ENCODE measurements at places on chromosomes 1 and 21.
A peak's percentile ranks its signal among the peaks of the same experiment; 100 is the strongest.

DNA sequence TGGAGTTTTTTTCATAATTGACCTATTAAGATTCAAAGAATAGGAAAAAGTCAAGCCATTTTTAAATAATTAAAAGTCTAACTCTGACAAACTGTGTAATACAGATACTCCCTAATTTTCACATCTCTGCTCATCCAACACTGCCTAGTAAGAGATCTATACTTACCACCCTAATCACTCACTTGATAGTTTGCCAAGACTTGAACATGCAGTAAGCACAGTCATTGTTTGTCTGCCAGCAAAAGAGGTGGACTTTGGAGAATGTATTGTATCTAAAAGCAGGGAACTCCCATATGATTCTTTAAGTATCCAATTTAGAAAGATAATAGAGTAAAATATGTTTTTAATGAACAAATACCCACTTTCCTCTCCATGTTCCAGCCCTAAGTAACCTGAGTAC lies 15.5 kb downstream of the TMEM59 start:
- no peak for DNase-seq

DNA sequence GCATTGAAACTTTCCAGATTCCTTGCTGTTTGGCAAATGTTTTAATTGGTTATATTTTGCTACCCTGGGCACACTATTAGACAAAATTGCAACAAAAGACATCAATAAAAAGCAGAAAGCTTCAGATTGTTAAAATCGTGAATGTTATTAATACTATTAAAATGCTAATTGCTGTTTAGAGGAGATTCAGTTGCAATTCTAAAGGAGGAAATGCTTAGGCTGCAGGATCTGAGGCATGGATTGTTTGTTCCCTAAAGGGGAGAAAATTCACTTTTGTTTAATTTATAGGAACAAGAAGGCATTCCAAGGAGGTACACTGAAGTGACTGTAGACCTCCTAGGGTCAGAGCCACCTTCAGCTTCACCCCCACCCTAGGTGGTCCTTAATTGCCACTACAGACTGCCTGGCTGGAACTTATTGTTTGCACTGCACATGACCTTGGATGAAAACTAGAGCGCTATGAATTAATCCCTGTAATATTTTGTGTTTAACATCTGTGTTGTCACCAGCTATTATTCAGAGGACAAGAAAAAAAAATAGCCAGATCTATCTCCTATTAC lies 1266.9 kb upstream of the ADGRL2 start:
- DNase-seq: peak; percentile 18

DNA sequence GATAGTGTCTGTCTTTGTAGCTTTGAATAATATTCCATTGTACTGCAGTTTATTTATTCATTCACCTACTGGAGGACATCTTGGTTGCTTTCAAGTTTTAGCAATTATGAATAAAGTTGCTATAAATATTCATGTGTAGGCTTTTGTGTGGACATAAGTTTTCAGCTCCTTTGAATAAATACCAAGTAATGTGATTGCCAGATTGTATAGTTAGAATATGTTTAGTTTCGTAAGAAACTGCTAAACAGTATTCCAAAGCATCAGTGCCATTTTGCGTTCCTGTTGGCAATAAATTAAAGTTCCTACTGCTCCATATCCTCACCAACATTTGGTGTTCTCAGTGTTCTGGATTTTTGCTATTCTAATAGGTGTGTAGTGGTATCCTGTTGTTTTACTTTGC lies 311.7 kb upstream of the FMN2 start:
- DNase-seq: no peak

GRCh38 chr1:34663031-34663430 lies 91.8 kb upstream of the GJB5 start:
- DNase-seq: no peak

DNA sequence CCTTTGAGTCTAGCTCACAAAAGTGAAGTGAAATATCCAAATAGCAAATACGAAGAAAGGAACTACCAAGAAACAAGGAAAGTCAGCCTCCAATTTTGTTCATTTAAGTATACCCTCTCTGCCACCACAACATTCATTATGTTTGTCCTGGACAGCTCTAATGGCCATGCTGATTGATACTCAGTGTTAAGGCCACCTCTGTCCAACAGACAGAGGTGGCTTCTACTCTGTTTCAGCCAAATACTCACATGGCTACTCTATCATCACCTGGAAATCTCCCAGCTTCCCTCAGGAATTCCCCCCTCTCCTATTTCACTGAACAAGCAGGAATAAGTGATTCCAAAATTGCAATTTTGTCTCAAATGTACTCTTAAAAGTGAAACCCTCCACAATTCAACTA lies 10.7 kb downstream of the APP start:
- DNase-seq: no peak

GRCh38 chr21:32371913-32372314 lies 20.9 kb downstream of the URB1 start:
- no peak for DNase-seq

DNA sequence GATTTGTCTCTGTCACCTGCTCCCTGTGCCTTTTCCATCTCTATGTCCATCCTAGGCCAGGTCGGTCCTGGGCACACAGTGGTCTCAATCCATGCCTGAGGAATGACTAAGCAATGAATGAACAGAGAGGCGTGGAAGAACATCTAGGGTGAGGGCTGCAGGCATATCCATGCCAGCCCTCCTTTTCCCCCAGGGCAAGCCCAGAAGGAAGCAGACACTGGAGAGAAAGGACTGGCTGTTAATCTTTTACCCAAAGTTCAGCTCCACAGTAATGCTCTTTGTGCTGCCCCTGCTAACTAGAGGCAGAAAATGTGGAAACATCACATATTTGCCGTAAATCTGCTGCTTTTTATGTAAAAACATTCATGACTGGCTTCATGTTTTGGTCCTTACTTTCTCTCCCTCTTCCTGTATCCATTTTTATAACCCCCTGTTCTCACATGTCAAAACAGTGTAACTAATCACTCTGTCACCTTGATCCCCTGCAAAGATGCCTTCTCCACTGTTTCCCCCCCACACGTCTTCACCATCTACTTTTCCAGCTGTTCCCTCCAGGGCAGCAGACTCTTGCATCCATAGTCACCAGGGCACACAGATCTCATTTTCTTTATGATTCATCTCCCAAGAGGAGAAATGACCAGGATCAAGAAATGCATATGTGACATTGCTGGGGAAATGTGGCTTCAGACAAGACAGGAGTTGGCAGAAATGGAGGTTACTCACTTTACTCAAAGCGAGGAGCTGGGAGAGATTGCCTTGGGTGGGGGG lies 166.4 kb upstream of the PROX1 start:
- peak; percentile 95 for DNase-seq

- DNase-seq: peak; percentile 20
Observed at GRCh38 chr1:156502894-156503697, 2.5 kb upstream of the MEF2D start.

DNA sequence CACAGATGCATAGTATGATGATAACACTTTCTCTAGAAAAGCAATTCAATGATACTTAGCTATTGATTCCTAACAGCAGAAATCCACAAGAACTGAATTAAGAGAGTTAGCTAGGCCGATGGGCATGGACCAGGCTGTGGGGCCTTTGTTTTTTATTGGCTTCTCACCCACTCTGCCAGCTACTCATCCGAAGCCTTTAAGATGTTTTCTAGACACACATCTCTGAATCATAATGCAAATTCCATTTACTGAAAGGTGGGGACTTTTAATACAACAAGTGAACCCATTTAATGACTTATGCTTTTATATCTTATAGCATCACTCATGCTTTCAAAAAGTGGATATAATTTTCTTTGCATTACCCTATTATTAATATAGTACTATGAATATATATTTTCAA lies 170.2 kb downstream of the RUNX1 start:
- no peak for DNase-seq

DNA sequence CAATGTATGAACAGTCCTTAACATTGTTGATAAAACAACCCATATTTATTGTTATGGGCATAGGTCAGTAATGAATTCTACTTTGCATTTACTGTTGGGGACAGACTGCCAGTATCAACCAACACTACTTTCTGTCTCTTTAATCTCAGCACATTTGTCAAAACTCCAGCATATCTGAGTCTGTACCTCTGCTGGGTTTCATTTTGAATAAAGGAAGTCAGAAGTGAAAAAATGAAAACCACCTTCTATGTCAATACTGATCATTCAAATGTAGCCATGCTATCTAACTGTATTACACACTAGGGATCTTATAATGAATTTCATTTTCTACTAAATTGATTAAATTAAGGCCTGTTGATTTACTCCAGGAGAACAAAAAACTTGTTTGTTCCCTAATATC lies 24.2 kb upstream of the CXADR start:
- no peak for DNase-seq

DNA sequence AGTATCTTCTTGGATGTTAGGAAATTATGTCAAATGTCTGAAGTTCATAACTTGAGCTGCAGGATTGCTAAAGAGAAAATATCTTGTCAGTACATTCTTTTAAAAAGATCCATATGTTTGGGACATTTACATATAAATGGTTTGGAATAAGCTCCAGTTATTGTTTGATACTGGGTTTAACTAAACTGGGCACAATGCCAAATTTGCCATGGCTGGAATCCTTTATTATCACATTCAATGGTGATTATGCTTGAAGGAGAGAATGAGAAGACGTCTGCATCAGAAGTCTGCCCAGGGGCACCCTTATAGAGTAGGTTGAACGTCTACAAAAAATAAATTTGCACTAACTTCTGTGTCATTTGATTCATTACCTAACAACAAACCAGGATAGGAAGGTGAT lies 652.5 kb downstream of the AMY1C start:
- DNase-seq: no peak

- no peak for DNase-seq
Observed at GRCh38 chr21:36849461-36850105, 116.9 kb downstream of the HLCS start.

DNA sequence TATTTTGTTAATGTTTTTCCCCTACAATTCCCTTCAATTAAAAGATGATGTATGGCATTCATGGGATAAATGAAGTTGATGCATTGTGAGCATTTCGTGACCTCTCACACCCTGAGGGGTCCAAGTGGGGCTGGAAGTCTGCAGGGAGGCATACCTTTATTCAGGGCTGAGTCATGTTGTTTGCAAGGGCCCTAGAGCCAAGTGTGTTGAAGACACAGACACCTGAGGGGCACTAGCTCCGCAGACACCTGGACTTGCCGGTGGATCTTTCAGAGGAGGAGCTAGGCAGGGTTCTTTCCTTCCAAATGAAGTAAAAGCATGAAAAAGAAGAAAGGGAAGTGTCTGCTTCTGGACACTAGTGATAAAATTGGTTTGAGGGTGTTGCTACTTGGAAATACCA lies 57.0 kb upstream of the RGS7 start:
- no peak for DNase-seq

GRCh38 chr1:230743899-230744298 lies 3.3 kb upstream of the CAPN9 start:
- no peak for DNase-seq

DNA sequence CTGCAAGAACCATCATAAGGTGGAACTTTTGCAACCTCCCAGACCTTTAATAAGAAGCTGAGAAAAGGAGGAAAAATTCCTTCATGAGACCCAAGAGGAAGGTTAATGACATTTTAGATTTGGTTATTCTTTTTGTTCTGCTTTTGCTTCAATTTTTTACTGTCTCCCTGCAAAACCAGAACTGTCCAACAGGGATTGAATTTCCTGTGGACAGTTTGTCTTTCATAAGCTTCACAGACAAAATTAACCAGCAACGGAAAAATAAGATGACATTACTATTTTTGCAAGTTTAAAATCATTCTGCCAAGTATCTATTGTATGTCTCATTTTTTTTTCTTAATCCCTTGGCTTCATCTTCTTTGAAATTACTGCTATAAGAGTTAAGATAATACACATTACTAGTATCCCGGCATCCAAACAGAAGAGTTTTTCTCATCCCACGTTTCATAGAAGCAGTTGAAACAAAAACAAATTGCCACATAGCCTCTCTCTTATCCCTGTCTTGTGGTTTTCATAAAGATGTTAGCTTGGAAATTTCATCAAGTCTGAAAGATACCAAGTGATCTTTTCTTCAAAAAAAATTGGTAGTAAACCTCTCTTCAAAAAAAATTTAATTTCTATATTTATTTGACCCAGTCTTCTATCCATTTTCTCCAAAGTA lies 465.3 kb upstream of the PTBP2 start:
- DNase-seq: no peak

DNA sequence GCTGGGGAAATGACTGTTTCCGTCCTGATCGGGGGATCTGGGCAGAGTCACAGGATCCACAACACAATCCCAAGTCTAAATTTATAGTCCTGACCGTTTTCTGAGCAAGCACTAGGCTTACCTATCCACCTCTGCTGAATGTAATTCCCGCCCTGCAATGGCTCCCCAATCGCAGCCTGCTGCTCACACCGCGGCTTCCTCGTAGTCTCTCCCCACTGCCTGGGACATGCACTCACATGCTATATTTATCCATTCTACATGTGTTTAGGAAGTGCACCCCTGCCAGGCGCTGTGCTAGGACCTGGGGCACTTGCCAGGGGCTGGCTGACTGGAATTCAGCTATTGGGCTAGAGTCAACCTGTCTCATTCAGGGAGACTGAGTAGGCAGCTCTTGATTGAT lies 246.6 kb upstream of the CSF3R start:
- no peak for DNase-seq

GRCh38 chr21:46099476-46099875 lies 1.6 kb downstream of the COL6A2 start:
- DNase-seq: no peak

DNA sequence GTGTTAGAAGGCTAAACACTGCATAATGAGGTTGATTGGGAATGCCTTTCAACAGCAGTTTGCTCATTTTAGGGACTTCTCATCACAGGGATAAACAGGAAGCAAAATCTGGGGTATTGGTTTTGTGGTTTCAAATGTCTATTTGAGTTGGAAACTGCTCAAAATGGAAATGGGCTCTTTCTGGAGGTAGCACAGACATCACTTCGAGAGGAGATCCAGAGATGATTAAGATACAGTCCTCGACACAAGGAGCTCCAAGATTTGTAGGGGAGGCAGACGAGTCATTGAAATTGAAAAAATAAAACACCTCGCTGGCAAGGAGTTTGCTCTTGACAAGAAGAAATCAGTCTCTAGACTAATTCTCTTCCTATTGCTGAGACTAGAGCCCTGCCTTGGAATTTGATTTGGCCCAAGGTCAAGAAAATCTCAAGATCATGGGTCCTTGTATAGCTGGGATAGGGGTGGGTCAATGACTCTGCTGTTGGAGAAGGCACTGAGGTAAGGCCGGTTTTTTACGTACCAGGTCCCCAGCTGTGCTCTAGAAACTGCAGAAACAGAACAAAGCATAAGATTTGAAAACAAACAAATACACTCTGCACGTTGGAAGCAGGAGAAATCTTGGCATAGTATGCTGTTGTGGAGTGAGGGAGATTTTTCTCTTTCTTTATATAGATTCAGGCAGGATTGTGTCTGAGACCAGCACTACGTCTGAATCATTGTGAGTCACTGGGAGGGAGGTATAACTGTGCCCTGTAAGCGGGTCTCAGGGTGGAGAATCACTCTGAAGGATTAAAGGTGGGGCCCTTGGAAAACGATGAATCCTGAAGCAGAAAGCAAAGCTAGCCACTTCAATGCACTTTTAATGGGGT lies 17.7 kb upstream of the KLHDC8A start:
- no peak for DNase-seq

DNA sequence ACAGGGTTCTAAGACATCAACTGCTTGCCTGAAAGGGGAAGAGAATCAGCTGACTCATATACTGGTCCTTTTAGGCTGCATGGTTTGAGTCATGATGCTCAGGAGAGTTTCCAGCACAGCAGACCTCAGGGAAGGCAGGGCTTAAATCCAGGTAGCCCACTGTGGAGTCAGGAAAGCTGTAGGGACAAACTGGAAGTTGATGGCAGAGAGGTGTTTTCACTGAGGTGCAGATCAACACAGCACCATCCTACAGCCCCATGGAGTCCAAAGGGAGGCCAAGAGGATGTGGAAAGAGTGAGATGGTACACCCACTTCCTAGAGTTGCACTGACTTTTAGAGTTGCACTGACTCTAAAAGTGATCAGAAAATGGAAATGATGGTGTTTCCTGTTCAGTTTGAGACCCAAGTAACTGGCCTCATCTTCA lies 252.4 kb upstream of the DUSP10 start:
- DNase-seq: no peak
